Cardiac septum (tissue), 1 donor: ENCODE measurements at places on chromosomes 5 and 9. TPM values are rescaled to one million over a fixed set of nuclear protein-coding genes. Genes with fewer than 3 reads are reported as not detected.
A peak's percentile ranks its signal among the peaks of the same experiment; 100 is the strongest.

WWC1 gene
- total RNA-seq, result 0.51 TPM

DNA sequence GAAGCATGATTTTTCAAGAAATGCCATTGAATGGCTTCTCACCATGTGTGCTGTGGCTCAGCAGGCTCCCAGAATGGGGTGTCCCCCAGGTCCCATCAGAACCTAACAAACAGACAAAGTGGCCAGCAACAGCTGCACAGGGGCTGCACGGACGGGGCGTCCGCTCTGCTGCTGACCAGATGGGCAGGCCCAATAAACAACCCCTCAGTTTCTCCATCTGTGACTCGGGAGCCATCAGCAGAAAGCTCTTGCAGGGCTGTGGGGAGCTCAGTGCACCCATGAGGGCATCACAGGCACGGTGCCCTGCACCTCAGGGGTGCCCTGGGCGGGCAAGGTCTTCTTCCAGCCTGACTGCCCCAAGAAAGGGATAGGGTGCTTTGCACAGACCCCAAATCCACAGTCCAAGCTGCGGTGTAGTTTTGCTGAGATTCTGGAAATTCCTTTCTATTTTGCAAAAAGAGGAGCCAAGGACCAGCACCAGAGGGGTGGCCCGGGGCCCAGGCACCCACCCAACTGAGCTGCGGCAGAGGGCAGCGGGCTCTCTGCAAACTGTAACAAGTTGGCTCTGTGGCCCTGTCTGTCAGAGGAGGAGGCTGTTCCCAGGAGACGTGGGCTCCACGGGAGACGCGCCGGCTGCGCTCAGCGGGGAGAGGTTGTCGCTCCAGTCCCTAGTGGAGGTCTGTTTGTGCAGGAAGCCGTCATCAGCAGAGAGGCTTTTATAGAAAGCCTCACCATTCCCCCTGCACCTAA lies 138.7 kb upstream of the PPP1R26 start:
- peak; percentile 60 for DNase-seq

DNA sequence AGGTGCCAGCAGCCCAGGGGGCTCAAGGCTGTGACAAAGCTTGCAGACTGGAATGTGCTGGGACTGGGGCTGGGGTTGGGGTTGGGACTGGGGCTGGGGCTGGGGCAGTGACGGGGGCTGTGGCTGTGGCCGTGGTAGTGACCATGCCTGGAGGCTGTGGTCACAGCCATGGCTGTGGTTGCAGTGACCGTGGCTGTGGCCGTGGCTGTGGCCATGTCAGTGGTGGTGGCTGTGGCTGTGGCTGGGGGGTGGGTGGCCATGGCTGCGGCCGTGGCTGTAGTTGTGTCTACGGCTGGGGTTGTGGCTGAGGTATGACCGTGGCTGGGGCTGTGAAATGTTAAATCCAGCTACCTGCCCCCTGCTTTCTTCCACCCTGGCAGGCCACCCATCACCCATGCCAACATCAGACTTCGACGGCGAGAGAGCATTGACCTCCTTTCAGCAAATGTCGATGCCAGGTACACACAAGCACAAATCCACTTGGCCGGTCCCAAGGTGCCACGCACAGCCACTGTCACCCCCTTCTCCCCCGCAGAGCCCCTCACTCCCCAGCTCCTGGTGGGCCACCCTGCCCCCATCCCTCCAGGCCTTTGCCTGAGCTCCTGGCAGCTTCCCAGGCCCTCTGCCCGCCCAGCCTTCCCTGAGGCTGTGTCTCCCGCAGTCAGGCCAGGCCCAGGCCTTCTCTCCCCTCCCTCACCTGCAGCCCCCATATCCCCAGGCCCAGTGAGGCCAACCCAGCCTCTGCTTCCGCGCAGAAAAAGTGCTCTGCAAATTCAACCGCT lies 15.3 kb downstream of the LCN9 start:
- no peak for DNase-seq

DNA sequence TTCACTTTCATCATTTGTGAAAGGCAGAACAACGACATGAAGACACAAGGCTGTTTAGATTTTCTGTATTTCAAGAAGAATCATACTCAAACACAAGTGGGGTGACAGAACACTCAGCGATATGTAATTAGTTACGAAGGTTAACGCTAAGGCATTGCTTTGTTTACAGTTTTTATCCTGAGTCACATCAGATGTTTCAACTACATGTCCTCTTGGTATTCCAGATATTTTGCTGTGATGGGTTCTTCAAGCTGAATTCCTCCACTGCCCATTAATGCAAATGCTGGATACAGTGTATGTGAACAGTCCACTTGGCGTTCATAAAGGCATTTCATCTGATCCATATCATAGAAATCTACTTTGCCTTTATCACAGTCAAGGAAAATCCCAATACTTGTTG lies 43.4 kb downstream of the TRIM36 start:
- no peak for DNase-seq

GRCh38 chr5:76728965-76729364 lies 13.0 kb downstream of the F2R start:
- no peak for DNase-seq
